ENCODE measurements at places on chromosomes 1 and 21.
A peak's percentile ranks its signal among the peaks of the same experiment; 100 is the strongest.

DNA sequence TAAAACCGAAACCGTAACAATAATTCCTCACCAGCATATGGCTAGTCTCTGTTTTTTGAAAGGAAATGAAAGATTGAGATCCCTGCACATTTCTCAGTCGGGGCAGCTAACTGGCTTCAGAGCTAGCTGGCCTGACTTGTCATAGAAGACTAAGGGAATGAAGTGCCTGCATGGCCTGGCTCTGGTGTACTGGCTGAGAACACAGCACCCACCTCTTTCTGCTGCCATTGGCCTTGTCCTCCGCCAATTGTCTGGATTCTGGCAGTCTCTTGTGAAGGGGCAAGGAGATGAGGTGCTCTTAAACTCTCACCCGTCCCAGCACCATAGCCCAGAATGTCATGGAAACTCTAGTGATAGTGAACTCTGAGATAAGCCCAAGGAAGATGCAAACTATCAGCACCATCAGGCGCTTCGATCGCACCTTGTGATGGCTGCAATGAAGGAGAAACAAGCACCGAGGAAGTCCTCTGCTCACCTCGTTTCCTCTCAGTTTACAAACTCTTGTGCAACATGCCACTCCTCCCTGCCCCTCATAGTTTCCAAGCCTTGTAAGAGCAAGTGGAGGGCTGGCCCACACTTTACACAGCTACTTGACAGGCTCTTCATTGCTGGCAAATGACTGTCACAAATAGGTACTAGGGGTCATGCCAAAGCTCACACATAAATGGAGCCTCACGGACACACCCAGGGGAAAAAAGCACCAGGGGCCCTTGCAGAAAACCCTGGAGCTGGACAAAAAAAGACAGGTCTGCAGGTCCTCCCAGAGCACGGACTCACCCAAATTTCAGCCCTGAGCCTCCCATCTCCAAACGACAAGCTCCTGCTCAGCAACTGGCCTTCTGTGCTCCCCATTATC lies 16.4 kb downstream of the INPP5B start:
- no peak for DNase-seq

- DNase-seq = no peak
Measured at GRCh38 chr1:117793413-117793812, 136.0 kb downstream of the GDAP2 start.

DNA sequence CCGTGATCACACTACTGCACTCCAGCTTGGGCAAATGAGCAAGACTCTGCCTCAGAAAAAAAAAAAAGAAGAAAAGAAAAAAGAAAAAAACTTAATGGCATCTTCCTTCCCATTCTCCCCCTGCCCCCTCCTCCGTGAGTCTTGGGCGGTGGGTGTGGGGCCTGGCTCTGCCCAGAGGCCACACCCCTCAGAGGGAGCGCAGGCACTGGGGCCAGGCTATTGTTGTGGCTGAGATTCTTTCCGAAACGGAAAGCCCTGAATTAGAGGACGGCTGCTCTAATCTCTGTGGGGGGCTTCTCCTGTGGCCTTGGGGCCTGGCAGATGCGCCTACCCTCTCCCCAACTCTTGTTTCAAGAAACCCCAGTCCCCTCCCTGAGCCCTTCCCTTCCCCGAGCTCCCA lies 4.1 kb upstream of the FAM110D start:
- DNase-seq = no peak

- DNase-seq = no peak
Measured at GRCh38 chr1:111968511-111968910, 21.0 kb downstream of the KCND3 start.

DNA sequence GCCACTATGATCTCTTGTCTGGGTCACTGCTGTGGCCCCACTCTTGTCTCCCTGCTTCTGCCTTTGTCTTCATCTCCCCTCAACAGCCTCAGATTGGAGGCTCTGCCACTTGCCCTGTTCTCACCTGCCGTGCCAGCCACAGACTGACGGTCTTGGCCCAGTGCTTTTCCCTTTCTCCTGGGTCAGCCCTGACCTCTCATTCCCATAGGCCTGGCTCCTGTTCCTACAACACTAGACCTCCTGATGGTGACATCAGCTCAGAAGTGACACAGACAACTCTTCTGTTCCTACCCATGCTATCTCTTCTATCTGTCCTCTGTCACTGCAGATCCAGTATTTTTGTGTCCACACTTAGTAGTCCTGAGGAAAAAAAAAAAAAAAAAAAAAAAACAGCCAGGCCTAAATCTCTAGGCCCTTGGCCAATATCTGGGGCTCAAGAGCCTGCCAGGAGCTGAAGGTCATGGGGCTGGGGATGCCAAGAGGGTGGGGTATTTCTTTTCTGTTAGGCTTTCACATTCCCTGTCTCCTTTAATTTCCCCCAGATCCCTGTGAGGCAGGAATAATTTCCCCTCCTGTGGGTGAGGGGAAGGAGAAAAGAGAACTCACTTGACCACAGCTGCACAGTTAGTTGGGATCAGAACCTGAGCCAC lies 42.0 kb upstream of the FOXO6 start:
- no peak for DNase-seq

GRCh38 chr1:183244466-183244865 lies 58.4 kb downstream of the LAMC2 start:
- no peak for DNase-seq

DNA sequence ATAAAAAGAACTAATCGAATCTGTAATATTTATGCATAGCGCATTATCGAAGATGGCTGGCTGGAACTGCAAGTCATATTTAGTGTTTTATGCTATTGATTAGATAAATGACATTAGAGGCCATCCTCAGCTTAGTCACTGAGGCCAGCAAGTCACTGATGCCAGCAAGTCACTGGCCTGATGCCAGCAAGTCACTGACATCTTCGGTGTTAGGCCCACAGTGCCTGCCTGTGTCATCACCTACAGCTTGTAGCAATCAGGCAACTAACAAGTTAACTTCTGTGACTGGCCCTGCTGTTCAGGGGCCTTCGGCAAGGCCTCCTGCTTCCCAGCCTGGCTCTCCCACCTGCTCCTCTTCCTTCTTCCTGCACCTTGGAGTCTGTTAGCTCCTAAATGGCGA lies 65.6 kb upstream of the SCCPDH start:
- no peak for DNase-seq

GRCh38 chr1:235423214-235423652 lies 56.0 kb downstream of the TBCE start:
- DNase-seq = no peak

- DNase-seq = no peak
Measured at GRCh38 chr1:161801955-161802354, 35.8 kb downstream of the ATF6 start.

- peak; percentile 33 for DNase-seq
Measured at GRCh38 chr1:40404670-40405462, 31.3 kb downstream of the SMAP2 start.

- no peak for DNase-seq
Measured at GRCh38 chr1:10631121-10631810, 156.5 kb downstream of the PEX14 start.
